Colonic mucosa (tissue), 4 donors: ENCODE measurements at places on chromosomes 5 and 9. TPM values are rescaled to one million over a fixed set of nuclear protein-coding genes. Genes with fewer than 3 reads are reported as not detected.

The PHYHD1 gene
- total RNA-seq, result 6.6 TPM

- DNase-seq, result no peak
Measured at GRCh38 chr9:122580360-122580759, 2.8 kb downstream of the OR1L8 start.

- no peak for DNase-seq
Measured at GRCh38 chr5:146906803-146907202, 28.2 kb upstream of the PPP2R2B start.

DNA sequence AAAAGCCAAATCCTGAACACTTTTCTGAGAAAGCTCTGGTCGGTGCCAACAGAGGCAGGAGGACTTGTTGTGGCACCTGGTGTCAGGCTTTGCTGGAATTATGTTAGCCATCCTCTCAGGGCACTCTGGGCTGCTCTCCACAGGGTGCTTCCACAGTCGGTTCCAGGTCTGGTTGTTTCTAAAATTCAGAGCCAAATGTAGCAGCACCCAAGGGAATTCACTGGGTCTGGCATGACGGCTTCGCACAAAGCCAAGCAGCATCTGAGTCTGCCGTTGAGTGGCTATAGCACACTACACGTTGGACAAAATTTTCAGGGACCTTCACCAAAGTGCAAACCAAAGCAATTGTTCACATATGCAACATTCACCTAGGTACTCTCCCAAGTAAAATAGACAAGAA, 110.2 kb downstream of the PJA2 start:
- DNase-seq, result no peak

- DNase-seq, result no peak
Measured at GRCh38 chr5:166329149-166329800, 1962.2 kb upstream of the WWC1 start.

The FBP2 gene
- not detected for total RNA-seq

DNA sequence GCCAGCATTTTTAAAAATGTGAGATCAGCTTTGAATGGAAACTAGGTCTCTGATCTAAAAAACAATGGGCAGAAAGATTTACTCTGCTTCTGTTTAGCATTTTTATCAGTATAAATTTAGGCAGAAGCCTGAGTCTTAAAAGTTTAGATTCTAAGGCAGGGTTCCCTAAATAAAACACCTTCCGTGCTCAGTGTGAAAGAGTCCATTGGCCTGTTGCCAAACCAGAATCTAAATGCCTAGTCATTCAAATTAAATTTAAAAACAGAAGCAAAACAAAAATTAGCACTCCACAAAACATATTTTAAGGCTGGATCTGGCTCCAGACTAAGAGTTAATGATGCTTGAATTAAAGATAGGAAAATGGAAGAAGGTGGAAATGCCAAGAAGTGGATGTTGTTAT, 4.5 kb downstream of the TYRP1 start:
- no peak for DNase-seq

The TMEM167A gene
- 89.4 TPM for total RNA-seq

The NIPAL4 gene
- total RNA-seq, result not detected

- no peak for DNase-seq
Measured at GRCh38 chr5:146878476-146879172, at the start of gene PPP2R2B. Gene PPP2R2B, minus strand, starts transcription at chr5:146878757.

DNA sequence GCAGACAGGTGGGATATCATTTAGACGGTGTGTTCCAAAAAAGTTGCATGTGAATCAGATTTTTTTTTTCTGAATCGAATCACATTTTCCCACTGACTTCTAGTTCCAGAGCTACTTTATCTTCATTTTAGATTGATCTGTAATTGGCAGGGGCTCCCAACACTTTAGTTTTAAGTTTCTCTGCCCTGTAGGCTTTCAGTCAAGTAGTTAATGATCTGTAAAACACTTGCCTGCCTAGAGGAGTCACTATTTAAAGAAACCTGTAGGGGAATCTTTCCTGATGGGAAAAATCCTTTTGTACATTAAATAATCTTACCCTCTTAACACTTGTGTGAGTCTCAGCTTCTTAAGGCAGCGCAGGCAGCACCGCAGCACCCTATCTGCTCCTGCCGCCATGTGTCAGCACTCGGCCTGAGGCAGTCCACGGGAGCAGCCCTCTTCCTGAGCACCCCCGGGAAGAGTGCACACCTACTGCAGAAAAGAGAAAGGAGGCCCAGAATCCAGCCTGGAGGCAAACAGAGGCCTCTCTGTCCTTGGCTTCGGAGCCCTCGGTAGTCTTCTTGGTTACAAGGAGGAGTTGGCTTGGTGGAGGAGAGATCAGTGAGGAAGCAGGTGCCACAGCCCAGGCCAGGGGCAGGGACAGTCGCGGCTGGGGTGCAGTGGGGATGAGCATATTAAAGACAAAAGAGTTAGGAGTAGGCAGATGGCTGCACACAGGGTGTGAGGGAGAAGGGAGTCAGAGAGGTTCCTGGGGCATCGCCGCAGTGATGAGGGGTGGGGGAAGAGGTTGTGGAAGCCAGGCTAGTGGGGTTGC, 209.3 kb downstream of the GAPVD1 start:
- no peak for DNase-seq

The ZNF79 gene
- 6.4 TPM for total RNA-seq

The CHD1 gene
- 29.1 TPM for total RNA-seq

The TXNDC8 gene
- not detected for total RNA-seq

GRCh38 chr5:9781890-9782289, 151.7 kb upstream of the TAS2R1 start:
- DNase-seq, result no peak

DNA sequence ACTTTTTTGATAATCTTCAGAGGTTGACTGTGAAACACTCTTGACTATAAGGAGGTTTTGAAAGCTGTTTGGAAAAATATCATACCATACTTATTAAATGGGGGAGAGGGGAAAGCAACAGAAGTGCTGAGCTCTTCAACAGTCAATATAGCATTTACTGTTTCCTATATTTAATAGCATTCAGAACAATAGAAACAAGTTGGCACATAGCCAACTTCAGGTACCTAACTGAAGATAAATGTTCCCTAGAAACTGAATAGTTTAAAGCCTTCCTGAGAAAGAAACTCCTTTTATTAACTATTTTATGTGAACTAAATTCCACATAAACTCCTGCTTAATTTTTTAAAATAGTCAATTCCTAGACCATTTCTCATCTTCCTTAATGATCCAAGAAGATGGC, 26.3 kb downstream of the SLC31A1 start:
- DNase-seq, result no peak

DNA sequence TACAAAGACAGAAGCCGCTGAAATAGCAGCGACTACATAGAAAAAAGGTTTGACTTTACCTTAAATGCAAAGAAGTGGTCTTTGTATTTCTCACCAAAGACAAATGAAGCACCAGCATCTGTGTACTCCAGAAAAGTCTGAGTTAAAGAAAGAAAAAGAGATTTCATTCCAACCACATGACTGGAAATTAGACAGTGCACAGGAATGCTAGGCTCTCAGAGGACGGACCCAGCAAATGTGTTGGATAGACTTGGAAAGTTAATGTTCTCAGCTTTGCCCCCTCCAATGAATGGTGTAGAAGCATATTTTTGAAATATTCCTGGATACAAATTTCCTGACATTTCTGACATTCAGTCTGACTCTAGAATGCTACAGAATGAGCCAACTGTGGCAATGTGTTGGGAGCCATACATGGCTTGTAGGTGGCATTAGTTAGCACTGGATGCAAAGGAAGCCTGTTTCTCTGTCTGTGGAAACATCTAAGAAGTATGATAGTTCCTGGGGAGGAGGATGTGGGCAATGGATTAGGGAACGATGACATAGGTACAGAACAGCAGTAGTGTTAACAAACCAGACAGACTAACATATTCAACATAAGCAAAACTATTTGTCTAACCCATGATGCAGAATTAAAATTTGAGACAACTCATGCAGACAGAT, 43.3 kb downstream of the SLC28A3 start:
- no peak for DNase-seq

- DNase-seq, result no peak
Measured at GRCh38 chr9:114989600-114990410, 59.4 kb upstream of the TNFSF8 start.

The TGFBR1 gene
- total RNA-seq, result 19.0 TPM

- no peak for DNase-seq
Measured at GRCh38 chr9:131668057-131668438, 71.8 kb downstream of the RAPGEF1 start.

GRCh38 chr5:73186976-73187375, 14.0 kb downstream of the TMEM174 start:
- DNase-seq, result no peak

The CDKN2B-AS1 gene
- 39.7 TPM for total RNA-seq

DNA sequence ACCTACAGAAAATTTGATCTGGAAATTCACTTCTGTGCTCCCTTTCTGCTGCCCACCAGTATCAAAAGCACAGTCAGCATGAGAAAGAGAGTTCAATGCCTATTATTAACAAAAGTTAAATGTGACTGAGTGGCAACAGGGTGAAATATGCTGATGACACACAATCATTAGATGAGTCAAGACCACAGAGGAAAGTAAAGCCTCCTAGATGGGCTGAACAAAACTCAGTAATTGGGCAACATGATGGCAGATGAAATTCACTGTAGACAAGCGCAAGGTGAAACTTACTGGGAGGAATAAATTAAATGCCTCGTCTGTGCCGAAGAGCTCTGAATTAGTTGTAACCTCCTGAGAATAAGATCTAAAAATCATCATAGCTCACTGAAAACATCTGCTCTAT, 752.8 kb downstream of the IRX1 start:
- DNase-seq, result no peak

DNA sequence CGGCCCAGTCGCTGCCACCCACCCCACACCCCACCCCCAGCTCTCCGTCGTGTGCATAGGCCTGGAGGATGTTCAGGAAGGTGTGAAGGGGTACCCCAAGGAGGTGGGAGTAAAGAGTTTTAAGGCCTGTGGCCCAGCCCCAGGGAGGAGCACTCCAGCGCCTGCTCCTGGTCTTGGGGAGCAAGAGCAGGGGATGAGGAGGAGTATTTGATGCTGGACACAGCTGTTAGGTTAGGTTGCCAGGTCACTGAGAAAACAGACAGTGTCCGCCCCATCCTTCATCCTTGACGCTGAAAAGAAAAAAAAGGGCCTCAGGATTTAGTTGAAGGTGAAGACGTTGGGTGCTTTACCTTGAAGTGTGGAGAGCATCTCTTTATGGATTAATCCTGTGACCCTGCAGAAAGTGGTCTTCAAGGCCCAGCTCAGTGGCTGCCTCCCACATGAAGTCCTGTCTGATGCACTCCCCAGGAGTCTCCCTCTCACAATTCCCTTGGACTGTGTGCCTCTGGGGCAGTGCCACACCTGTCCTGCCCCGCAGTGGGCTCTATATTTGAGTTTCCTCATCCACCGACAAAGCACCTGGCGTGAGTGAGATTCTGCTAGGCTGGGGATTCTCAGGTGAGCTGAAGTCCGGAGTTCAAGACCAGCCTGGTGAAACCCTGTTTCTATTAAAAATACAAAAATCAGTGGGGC, 101.8 kb downstream of the SPRY4 start:
- peak; percentile 24 for DNase-seq

The ITK gene
- 1.4 TPM for total RNA-seq

DNA sequence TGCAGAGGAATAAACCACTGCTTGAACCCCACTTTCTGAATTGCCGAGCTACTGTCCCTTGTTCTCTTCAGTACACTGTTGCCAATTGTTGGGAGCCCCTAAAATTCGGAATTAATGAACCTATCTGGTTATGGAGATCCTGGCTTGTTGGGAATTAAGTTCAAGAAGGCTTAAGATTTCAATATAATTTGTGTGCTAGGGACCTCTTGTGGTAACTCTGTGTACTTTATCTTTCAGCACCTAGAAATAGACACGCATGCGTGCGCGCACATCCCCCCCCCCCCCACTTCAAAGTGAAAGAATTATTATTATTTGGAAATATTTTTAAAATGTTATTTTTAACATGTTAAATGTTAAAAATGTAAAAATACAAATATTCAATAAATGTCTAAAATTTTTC, 53.3 kb upstream of the FAM169A start:
- no peak for DNase-seq

DNA sequence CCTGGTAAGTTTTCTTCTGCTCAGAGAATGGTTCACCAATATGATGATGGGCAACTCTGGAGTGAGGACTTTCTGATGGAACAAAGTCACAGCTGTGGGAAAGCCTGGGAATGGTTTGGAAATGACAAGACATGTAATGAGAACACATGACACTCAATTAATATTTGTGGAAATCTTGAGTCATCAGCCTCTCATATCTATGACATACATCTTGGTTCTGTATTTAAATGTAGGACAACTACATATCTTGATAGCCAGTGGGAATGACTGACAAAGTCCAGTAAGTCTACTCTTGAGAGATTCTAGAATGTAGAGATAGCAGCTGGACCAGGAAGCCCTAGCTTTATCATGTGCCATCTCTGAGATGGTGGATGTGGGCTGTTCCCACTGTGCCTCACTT, 85.5 kb downstream of the PALM2AKAP2 start:
- no peak for DNase-seq

- DNase-seq, result no peak
Measured at GRCh38 chr5:156036640-156037039, 290.3 kb upstream of the SGCD start.

The GMCL2 gene
- not detected for total RNA-seq

DNA sequence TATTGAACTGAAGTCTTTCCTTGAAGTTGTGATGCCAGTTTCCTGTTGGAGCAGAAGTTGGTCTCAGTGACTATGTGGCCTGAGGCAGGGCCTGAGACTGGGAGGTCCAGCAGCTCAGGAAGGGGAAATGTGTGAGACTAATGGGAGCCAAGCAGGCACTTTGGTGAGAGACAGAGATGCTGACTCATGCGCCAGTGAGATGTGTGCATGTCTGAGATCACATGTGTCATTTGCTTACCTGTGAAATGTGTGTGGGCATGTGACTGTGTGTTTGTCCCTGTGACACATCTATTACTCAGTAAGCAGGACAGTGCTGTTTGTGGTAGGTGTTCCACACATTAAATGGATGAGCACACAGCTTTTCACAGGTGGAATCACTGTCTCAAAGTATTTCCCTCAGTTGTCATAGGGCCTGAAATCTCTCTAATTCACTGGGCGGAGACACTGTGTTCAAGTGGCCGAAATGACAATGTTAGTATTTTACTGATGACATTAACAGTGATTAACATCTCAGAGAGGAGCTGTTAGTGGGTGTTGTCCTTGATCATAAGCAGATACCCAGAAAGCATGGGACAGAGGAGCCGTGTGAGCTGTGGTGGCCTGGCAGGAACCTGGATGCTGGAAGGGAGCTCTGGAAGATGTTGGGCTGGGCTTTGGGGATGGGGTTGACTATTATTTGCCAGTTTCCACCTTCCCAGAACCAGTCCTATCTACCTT, 7.4 kb downstream of the NPR2 start:
- DNase-seq, result no peak

GRCh38 chr5:170986598-170986997, 124.8 kb downstream of the RANBP17 start:
- DNase-seq, result no peak
